ENCODE measurements at places on chromosomes 2 and 18.

DNA sequence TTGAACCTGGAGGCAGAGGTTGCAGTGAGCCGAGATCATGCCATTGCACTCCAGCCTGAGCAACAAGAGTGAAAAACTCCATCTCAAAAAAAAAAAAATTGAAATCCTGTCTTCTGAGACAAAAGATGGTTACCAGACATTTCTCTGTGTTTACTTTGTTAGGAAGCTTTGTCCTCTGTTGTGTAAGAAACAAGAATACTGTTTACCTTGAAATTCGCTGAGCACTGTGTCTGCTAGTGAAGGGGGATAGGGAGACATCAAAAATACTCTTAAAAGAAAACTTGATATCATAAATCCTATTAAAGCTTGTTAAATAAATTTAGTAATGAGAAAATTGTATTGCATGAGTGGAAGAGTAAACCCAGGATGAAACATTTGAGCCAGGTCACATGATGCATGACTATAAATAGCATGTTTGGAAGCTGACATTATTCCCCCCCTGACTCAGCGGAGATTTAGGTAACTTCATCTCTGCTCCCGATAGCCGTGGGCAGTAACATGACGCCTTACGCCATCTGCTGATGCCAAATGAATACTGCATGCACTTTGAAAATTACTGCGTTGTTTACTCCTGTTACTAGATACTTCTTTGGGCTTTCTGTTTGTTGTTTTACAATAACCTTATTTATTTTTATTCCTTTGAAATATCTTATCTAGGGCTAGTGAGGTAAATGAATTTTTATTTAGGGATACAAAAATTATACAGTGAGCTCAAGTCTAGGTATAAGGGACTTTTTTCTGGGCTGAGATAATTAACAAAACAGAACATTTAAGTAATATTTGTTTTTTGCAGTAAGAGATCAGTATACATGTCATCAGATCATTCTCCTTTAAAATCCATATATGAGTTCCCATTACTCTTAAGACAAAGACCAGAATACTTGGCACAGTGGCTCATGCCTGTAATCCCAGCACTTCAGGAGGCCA, 134.9 kb downstream of the MAP3K20 start:
- DNase-seq = peak; percentile 35

DNA sequence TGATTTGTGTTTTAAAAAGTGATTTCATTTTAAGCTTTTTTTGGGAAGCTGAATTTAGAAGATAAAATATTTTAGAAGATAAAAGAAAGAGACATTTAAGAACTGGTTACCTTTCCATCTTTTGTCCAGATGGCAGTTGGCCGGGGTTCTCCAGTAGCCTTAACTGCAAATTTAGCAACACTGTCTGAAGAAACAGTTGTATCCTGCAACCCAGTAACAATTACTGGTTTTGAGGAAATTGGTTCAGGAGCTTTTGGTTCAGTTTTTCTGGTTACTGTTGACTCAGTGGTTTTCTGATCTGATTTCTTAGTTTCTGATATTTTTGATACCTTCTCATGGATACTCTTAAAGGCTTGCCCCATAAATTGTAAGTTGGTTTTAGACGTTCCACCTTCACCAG, 49.9 kb downstream of the PLEKHA3 start:
- DNase-seq = no peak

DNA sequence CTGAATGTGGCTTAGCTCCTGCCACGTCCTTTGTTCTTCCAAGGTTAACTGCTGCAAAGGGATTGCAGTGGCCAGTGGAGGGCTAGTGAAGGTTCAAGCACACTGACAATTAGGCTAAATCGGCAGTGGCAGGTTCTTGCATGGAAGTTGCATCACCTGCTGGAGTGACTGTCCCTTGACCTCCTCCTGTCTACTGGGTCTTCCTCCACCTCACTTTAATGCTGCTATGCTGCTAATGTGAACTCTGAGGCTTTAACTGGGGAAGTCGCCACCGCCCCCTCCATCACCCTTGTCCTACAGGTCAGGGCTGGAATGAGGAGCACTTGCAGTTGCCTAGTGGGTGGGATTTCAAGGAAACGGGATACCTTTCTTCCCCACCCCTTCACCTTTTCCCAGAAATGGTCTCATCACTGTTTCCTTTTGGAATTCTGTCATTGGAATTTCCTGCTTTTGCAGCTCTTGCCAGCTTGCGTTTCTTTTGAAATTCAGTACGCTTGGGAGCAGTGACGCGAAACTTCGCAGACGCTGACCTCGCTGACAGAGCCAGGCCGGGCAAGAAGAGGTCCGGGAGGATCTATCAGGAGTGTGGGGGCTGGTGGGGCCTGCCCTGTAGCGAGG, 150.3 kb downstream of the SH3RF3 start:
- DNase-seq = no peak

DNA sequence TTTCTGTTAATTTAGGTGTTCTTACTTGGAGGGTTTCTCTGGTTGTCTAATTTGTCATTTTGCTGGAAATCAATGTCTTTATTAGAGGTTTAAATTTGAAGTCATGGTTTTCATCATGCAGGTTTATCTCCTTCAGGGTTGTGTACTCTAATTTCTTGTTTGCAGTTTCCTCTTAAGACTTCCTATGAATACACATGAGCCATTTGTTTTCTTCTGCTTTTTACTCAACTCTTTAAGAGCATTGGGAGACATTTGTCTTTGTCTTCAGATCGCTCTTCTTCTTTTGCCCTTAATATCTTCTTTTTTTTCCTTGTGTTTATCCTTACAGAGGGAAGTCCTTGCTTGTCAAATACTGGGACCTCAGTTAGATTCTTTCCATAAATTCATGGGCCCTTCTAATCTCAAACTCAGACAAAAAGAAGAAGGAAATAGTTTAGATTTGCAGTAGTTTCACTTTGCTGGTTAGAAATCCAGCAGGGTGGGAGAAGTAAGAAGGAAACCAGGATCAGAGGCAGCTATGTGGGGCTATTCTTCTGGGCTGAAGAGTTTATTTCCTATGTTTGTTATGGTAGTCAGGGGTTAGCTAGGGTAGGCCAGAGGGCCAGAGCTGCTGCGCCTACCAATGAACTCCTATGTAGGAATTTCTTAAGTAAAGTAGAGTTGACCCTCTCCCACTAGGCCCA, 176.6 kb downstream of the DYSF start:
- no peak for DNase-seq

DNA sequence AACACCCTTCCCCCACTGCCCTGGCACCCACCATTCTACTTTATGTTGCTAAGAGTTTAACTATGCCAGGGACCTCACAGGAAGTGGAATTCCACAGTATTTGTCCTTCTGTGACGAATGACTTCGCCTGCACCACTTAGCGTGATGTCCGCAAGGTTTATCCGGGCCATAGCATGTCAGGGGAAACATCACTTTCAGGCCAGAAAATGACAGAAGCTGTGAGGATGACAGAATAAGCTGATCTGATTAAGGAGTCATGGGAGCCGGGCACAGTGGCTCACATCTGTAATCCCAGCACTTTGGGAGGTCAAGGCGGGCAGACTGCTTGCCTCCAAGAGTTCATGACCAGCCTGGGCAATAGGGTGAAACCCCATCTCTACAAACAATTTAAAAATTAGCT, 248.8 kb downstream of the EIPR1 start:
- no peak for DNase-seq
